Thymus (tissue), 14 donors: ENCODE measurements at places on chromosomes 5 and 9.

DNA sequence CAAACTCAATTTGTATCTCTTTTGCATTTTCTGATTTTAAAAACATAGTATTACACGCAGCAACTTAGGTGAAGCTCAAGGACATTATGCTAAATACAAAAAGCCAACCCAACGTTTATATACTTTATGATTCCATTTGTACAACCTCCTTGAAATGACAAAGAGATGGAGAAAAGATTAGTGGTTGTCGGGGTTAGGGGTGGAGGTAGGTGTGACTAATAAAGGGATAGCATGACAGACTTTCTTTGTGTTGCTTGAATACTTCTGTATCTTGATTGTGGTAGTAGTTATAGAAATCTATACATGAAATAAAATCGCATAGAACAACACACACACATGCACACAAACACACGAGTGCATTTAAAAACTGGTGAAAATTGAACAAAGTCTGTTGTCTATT is 42.5 kb upstream of the EFNA5 start:
- DNase-seq = no peak

GRCh38 chr9:127941961-127942215 is 4.2 kb upstream of the DPM2 start:
- DNase-seq = no peak

DNA sequence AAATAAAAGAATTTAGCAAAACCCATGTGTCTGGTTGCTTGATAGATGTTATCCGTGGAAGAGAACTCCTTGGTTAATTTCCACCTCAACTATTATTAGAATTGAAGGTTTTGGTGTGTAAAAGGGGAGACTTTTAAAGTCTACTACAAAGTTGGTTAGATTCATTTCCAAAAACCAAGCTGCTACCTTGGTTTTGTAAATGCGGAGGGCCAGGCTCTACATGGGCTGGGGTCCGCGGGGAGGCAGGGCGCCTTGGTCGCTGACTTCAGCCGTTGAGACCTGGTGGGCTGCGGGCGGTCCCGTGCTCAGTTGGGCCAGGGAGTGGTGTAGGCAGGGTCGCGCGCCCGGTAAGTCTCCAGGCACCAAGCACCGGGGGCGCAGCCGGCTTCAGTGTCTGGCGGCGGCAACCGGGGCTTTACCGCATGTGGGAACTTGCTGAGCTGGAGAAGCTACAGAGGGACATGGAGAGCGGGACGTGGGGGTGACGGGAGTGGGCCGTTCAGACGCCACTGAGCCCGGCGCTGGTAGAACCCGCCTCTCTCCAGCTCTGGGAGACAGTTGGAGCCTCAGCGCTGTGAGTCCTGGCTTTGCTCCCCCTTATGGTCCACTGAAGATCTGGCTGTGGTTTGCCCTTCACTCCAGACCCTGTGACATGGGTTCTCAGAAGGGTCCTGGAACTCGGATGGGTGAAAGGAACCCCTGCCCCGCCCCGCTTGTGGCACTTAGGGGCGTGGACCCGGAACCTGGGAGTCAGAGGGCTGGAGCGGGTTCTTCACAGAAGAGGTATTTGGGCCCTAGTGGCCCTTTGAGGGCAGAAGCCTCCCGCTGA is 11.8 kb downstream of the NR2F1 start:
- DNase-seq = no peak

- no peak for DNase-seq
These were observed 1.2 kb upstream of the F12 start for GRCh38 chr5:177410575-177410974.

DNA sequence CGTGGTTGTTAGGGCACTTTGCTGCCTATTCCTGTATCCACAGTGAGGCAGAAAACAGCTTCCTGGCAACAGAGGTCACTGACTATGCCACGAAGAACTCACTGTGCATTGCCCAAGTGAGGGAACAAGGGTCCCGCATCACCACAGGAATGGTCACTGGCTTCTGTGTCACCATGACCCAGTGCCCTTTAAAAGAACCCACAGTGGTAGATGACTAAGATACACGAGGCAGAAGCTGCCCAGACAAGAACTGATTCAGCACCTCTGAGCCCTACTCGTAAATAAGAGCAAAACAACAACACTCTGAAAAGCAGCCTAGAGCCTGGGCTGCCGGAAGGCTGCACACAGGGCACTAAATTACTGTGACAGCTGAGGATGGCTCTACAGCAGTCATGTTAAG is 236.6 kb upstream of the RASEF start:
- no peak for DNase-seq

DNA sequence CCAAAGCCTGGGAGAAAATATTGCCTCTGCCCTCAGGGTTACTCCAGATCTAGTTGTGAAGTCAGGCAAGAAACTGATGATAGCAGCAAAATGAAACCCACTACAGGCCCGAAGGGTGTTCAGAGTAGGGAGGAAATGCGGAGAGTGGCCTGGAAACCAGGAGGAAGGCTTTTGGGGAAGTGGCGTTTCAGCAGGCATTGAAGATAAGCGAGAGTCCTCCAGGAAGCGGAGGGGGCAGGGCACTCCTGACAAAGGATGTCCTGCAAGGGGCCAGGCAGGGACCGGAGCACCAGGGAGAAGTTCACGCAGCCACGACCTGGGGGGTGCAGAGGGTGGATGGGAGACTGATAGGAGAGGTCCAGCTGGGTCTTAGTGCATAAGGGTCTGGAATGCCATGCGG is 7.8 kb upstream of the FOXI1 start:
- DNase-seq = no peak
